ENCODE measurements at places on chromosomes 1 and 21.

- no peak for DNase-seq
Observed at GRCh38 chr1:82775406-82776000, 974.8 kb downstream of the ADGRL2 start.

- DNase-seq = no peak
Observed at GRCh38 chr1:183075861-183076260, 52.6 kb downstream of the LAMC1 start.

GRCh38 chr1:52571783-52572182 lies 18.9 kb upstream of the TUT4 start:
- DNase-seq = no peak

DNA sequence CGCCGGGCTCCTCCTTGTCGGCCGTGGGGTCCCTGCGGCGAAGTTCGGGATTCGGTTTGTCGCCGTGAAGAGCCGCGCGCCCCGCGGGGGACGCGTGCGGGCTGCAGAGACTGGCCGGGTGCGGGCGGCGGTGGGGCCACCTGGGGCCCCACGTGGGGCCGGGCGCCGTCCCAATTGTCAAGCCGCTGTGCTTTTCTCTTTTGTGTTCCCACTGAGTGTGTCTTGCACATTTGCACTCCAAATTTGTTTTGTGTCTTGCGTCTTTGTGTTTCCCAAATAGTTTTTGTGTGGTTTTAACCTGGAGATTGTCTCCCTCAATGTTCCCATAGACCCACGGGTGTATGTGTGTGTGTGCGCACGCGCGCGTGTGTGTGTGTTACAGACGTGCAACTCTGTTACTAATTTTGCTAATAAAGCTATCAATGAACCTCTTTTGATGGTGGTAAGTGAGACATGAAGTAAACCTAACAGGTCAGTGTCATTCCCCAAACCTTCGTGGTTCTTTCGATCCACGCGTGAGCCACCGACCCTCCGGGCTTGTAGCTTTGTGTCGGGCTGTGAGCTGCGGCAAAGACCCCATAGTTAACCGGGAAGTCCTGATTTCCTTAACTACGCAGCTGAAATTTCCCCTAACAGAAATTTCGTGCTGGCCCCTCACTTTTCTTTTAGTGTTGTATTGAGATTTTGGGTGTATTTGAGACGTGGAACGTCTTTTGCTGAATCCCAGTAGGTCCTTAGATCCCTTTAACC lies 708 bp downstream of the PRDM2 start:
- DNase-seq = peak; percentile 80

DNA sequence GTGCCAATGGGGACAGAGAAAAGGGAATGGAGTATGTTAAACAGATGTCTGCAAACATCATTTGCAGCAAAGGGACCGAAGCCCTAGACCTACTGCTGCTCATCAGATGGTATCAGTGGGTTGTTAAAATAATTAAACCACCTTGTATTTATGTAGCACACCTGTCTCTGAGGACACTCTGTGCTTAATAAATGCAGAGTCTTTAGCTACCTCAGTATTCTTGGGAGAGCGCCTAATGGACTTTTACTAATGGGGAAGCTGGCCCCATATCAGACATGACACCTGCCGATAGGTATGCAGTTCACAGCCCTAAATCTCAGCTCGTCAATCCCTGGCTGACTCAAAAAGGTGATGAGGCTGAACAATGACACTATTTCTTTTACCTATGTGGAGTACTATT lies 54.4 kb downstream of the SYT6 start:
- DNase-seq = no peak

- DNase-seq = peak; percentile 34
Observed at GRCh38 chr1:203629507-203630082, 3.0 kb downstream of the ATP2B4 start.

- DNase-seq = no peak
Observed at GRCh38 chr1:107525961-107526360, 385.1 kb downstream of the NTNG1 start.

- no peak for DNase-seq
Observed at GRCh38 chr1:119002028-119002686, 14.0 kb upstream of the TBX15 start.

GRCh38 chr1:185349556-185349955 lies 32.5 kb upstream of the IVNS1ABP start:
- DNase-seq = no peak

DNA sequence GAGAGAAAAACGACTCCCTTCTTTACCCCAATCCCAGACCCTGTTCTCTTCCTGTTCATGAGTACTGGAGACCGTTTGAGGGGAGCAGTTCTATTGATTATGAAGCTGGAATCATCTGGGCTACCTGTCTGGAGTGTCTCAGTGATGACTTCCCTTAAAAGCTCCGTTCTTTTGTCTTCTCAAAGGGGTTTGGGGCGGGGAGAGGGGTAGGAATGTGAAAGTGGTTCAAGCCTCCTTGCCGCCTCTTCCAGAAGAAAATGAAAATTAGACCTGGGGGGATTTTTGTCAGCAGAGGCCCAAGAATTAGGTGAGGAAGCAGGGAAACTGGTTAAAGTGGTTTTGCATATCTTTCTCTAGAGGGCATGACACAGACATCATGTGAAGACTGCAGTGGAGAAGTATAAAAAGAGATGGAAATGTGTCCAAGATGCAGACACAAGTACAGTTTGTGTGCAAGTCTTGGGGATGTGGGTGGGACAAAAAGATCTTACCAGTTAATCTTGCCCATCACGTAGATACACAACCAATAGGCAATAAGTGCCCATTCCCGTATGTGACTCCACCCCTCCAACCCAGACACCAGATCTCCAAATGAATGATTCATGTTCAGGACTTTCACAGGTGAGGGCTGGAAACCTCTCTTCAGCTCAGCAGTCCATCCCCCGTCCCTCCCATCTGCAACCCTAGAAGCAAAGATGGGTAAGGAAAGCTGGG lies 470 bp upstream of the MTMR11 start:
- no peak for DNase-seq

GRCh38 chr1:21368515-21369289 lies 71.2 kb upstream of the NBPF3 start:
- peak; percentile 56 for DNase-seq

- DNase-seq = no peak
Observed at GRCh38 chr1:188355082-188355481, 1526.3 kb downstream of the PLA2G4A start.

GRCh38 chr1:243842161-243842560 lies 7.9 kb downstream of the AKT3 start:
- DNase-seq = no peak

DNA sequence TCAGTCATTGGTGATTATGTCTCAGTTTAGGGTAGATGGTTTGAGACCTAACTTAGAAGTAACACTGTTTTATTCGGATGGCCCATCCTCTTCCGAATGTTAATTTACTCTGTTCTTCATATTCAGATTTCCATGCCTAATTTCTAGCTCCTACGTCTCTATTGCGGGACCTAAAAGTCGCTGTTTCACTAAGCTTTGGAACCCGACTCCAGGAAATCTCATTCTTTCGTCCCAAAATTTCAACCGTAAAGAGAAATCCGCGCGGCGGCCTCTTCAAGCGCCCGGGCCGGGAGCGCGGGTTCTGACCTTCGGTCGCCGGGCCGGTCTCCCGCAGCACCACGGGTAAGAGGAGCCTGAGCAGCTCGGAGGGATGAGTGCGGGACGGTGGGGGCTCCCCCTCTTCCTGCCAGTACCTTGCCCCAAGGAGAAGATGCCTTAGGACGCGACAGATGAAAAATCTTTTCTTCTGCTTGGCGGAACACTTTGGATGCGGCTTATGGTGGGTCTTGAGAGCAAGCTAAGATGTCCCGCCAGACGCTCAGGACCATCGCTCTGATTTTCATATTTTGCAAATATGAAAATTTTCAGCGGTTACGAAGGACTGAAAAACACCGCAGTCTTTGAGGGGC lies 128.7 kb downstream of the PPIAL4G start:
- DNase-seq = no peak

- no peak for DNase-seq
Observed at GRCh38 chr1:89102021-89102420, 23.9 kb downstream of the GBP2 start.

GRCh38 chr21:44900559-44901251 lies 20.0 kb downstream of the ITGB2 start:
- no peak for DNase-seq

GRCh38 chr21:41899426-41900202 lies 20.5 kb upstream of the PRDM15 start:
- DNase-seq = peak; percentile 69

DNA sequence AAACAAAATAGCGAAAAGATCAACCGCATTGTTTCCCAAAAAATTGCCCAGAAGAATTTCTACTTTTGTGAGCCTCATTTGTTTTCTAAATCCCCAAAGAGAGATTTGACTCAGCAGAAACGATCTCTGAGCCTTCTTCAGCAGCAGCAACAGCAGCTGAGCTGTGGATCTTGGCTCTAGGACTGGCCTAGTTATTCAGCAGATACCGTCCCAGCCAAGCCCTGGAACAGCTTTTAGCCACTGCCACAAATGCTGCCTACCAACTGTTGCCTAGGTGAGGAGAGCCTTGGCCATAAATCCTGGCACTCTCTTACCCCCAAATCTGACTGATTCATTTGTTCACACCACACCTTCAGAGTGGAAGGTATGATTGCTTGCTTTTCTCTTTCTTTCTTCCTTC lies 320.1 kb downstream of the TGFB2 start:
- DNase-seq = no peak

- DNase-seq = no peak
Observed at GRCh38 chr21:35635261-35635660, 425.1 kb downstream of the SETD4 start.

- no peak for DNase-seq
Observed at GRCh38 chr1:197463142-197463541, 195.1 kb downstream of the CRB1 start.

DNA sequence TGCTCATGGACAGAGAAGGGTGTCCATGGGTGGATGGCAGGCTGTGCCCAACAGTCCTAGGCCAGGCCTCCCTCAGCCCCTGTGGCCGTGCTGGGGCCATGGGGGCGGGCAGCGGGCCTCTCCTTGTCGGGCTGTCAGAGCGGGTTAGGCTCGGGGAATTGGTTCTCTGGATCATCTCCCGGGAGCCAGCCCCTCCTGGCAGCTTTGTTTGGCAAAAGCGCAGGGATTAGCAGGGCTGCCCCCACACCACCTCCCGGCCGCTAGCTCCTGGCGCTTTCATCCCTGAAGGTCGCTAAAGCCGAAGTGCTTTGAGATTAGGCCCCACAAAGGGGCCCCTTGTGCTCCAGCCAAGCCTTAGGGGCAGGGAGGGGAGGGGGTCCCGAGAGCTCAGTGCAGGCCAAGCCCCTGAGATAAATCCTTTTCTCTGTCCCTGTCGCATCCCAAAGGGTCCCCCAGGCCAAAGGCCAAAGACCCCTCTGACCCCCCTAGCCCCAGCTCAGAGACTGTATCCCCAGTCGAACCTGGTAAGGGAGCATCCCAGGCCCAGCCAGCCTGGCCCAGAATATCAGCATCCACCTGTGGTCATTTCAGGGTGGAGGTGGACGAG lies 9.8 kb upstream of the DMBX1 start:
- no peak for DNase-seq

- no peak for DNase-seq
Observed at GRCh38 chr1:218049641-218050040, 235.5 kb upstream of the RRP15 start.

DNA sequence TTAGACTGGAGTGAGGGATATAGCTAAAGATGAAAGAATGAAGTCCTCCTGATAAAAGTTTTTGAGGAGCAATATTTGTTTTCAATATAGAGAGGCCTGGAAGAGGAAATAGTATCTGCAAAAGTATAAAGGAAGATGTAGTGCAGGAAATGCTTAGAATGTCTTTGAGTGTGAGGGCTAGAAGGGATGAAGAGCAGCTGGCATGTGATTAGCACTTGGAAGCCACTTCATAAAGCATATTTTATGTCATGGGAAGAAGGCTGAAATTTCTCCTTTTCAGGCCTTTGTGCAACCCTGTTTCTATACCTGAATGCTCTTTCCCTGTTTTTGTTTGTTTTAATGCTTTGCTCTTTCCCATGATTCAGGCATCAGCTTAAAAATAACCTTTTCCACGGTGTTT lies 323.3 kb upstream of the DEPDC1 start:
- no peak for DNase-seq

- no peak for DNase-seq
Observed at GRCh38 chr1:50257940-50258685, 149.4 kb downstream of the ELAVL4 start.

- DNase-seq = no peak
Observed at GRCh38 chr1:14842891-14843290, 244.4 kb downstream of the KAZN start.

DNA sequence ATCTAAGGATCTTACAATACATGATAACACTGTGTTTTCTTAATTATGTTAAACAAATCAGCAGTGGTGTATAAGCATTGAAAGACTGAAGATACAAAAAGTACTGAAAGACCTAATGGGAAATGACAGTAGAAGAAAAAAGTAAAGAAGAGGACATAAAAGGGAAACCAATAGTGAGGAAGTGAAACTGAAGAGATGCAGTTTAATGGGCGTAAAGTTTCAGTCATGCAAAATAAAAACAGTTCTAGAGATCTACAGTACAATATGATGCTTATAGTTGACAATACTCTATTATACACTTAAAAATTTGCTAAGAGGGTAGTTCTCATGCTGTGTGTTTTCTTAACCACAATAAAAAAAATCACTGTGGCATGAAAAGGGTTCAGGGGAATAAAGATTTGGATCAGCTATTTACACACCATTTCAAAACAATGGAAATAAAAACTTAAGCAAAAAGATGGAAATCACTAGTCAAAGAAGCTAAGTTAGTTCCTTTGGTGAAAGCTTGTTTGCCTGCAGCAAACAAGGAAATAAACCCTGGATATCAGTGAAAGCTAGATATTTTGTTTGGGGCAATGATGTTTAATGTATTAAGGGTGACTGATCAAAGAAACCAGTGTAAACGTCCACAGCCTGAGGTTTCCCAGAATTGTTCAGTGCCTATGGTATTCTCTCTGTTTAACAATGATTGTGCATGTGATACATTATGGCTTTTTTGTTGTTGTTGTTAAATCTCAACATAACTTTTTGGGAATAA lies 1160.8 kb upstream of the ADGRL2 start:
- peak; percentile 24 for DNase-seq

GRCh38 chr1:6302568-6302967 lies 41.7 kb upstream of the GPR153 start:
- no peak for DNase-seq

GRCh38 chr1:53572065-53572814 lies 113.0 kb downstream of the DMRTB1 start:
- DNase-seq = no peak

DNA sequence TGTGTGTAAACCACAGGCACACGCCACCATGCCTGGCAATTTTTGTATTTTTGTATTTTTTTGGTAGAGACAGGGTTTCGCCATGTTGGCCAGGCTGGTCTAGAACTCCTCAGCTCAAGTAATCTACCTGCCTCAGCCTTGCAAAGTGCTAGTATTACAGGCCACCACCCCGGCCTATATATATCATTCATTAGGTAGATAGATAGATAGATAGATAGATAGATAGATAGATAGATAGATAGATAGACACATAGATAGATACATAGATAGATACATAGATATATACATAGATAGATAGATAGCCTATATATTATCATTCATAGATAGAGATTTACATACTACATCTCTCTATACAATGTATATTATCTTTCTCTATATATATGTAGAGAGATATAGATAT lies 46.0 kb downstream of the VANGL1 start:
- DNase-seq = no peak

- DNase-seq = no peak
Observed at GRCh38 chr21:29236201-29236600, 62.5 kb upstream of the BACH1 start.

- no peak for DNase-seq
Observed at GRCh38 chr21:45228656-45229240, 58.9 kb downstream of the POFUT2 start.

Data from GM20000 (cell line).